Memory B cell (primary cell): ENCODE measurements at places on chromosomes 1 and 21.

- no peaks in the 10 kb centered on the region for H3K4me1 ChIP-seq
- no peak for DNase-seq
- no peak overlapping the region for H3K27ac ChIP-seq
- H3K36me3 ChIP-seq: no peaks in the 10 kb centered on the region
- peaks cover 3% of the 10 kb centered on the region for H3K27me3 ChIP-seq
- H3K4me3 ChIP-seq: no peak overlapping the region
These were observed 531.9 kb upstream of the CAMK1G start for GRCh38 chr1:209051570-209051969.

DNA sequence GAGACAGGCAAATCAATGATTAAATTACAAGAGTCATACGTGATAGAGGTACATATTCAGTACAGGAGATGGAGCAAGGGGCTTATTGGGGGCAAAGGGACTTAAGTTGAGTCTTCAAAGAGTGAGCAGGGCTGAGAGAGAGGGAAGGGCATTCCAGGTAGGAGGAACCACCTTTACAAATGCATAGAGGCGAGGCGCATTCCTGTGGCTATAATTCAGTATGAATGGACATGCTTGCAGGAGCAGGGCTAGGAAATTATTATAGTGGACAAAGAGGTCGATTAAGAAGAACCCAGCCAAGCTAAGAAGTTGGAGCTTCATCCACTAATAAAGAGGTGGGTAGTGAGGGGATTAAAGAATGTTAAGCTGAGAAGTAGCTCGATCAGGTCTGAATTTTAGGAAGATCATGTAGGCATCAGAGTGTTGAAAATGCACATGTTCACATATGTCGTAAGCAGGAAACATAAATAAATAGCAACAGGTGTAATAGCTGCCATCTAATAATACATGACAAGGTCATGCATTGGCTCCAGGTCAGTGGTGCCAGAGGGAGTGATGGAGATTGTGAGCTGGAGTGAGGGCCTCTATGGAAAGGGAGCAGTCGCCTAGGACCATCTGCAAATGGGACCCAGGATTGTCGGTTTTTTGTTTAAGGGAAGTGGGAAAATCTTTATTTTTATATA lies 12.0 kb upstream of the HNRNPU start:
- DNase-seq: no peak
- peaks cover 2% of the 10 kb centered on the region for H3K27me3 ChIP-seq
- peaks cover 3% of the 10 kb centered on the region for H3K4me1 ChIP-seq
- H3K36me3 ChIP-seq: no peaks in the 10 kb centered on the region
- H3K4me3 ChIP-seq: no peak overlapping the region

GRCh38 chr1:37557402-37557801 lies 662 bp downstream of the DNALI1 start:
- no peak overlapping the region for H3K4me3 ChIP-seq
- H3K4me1 ChIP-seq: peaks cover 13% of the 10 kb centered on the region
- H3K27ac ChIP-seq: no peak overlapping the region
- H3K27me3 ChIP-seq: peaks cover 4% of the 10 kb centered on the region
- DNase-seq: no peak

DNA sequence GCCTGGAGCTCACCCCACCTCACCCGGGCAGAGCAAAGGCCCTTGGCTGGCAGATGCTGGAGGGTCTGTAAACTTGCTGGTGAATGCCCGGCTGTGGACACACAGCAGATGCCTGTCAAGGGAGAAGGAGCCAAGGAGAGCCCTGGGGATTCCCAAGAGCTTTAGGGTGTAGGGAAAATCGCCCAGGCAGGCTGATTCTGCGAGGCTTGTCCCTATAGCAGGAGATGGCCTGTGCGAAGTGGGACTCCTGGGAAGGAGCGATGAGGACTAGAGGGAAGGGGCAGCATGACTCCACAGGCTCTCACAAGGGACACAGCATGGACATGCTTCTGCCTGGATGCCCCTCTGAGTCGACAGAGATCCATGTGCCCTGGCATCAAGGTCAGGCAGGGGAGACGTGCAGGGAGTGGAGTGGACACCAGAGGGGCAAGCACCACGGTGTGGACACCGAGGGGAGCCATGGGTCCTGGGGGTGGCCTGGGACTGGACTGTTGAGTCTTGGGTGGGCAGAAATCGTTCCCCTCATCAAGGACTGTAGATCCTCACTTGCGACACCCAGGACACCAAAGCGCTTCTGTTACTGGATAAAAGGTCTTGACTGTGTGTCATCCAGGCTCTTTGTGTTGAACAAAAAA lies 71.4 kb upstream of the ABCG1 start:
- H3K4me1 ChIP-seq: peaks cover 5% of the 10 kb centered on the region
- DNase-seq: no peak
- no peak overlapping the region for H3K27ac ChIP-seq
- H3K36me3 ChIP-seq: no peaks in the 10 kb centered on the region
- no peak overlapping the region for H3K4me3 ChIP-seq

GRCh38 chr1:37159102-37159501 lies 124.8 kb upstream of the GRIK3 start:
- DNase-seq: no peak
- H3K4me3 ChIP-seq: no peak overlapping the region
- peaks cover 2% of the 10 kb centered on the region for H3K36me3 ChIP-seq
- H3K27me3 ChIP-seq: peaks cover 9% of the 10 kb centered on the region
- no peak overlapping the region for H3K27ac ChIP-seq

DNA sequence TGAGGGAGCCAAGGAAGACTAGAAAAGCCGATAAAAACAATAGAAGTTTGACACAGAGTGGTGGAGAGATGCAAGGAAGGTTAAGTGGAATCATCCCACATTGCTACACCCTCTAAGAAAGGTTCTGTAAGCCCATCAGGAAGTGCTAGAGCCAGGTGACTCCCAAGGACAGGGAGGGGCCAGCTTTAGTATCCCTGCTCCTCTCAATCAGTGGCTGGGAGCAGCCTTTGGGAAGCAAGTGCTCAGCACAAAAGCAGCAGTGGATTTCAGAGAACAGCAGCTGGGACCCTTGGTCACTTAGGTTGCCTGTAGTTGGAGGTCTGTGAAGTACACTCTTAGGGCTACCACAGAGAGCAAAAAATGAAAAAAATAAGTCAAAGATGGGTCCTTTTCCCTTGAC lies 42.5 kb downstream of the NME7 start:
- no peak overlapping the region for H3K27ac ChIP-seq
- peaks cover 27% of the 10 kb centered on the region for H3K36me3 ChIP-seq
- H3K27me3 ChIP-seq: no peaks in the 10 kb centered on the region

DNA sequence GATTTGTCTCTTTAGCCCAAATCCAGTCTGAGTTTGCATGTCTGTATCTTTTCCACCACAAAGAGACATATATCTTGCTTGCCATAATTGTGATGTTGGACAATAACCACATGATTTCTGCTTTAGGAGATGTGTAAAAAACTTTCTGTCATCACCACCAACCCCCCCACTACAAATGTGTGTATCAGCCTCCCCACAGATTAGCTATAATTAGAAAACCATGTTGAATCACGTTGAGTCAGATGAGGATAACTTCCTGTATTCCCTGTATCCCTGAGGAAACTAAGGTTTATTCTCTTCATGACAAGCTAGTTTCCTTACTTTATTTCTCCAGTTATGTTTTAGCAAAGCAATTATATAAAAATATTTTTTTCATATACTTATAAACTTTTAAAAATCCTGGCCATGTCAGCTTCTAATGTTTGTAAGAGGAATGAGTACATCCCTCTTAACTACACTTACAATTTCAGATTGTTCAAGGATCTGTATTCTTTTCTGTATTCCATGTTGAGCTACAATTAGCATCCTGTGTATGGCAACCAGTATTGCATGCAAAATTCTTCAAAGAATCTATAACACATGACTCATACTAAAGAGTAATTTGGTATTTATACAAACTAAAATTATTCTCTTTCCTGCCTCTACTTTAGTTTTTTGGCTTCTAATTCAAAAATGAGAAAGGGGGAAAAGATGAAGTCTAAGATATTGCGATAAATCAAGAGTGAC lies 143.0 kb downstream of the FMN2 start:
- no peaks in the 10 kb centered on the region for H3K4me1 ChIP-seq
- H3K36me3 ChIP-seq: no peaks in the 10 kb centered on the region
- no peak overlapping the region for H3K4me3 ChIP-seq
- DNase-seq: no peak
- H3K27ac ChIP-seq: no peak overlapping the region
- no peaks in the 10 kb centered on the region for H3K27me3 ChIP-seq

DNA sequence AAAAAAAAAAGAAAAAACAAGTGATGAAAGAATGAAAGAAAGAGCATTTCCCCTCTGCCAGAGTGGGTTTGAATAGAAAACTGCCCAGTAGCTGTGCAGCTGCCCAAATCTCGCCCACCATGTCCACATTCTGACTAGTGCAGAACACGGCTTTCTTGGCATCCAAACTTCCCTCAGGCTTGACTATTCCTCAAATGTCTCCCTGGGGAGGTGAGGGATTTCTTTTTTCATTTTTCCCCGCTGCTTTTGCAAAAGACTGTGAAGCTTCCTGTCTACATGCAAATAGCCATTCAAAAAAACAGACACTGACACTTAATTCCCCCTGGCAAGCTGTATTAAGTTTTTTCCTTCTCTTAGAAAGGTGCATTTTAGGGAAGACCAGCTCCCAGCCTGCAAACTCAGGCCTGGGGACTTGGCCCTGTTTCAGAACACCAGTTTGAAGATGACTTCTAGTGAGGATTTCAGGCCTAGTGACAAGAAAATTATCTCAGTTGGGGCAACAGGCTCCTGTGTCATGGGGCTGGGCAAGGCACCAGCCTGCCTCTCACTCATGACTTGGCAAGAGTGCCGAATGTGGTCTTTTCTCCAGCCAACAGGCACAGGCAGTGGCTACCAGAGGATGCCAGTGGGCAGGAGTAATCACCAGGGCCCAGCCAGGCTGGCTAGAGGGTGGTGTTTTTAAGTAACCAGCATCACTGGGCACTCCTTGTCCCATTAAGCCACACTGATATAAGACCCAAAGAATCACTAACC lies 178.1 kb upstream of the NFIA start:
- H3K27me3 ChIP-seq: no peaks in the 10 kb centered on the region
- no peak for DNase-seq
- no peaks in the 10 kb centered on the region for H3K4me1 ChIP-seq
- no peaks in the 10 kb centered on the region for H3K36me3 ChIP-seq

- H3K4me1 ChIP-seq: no peaks in the 10 kb centered on the region
- no peak overlapping the region for H3K4me3 ChIP-seq
- no peak for DNase-seq
- peaks cover 5% of the 10 kb centered on the region for H3K27me3 ChIP-seq
- H3K36me3 ChIP-seq: no peaks in the 10 kb centered on the region
These were observed 24.8 kb downstream of the MARK1 start for GRCh38 chr1:220552672-220553260.

DNA sequence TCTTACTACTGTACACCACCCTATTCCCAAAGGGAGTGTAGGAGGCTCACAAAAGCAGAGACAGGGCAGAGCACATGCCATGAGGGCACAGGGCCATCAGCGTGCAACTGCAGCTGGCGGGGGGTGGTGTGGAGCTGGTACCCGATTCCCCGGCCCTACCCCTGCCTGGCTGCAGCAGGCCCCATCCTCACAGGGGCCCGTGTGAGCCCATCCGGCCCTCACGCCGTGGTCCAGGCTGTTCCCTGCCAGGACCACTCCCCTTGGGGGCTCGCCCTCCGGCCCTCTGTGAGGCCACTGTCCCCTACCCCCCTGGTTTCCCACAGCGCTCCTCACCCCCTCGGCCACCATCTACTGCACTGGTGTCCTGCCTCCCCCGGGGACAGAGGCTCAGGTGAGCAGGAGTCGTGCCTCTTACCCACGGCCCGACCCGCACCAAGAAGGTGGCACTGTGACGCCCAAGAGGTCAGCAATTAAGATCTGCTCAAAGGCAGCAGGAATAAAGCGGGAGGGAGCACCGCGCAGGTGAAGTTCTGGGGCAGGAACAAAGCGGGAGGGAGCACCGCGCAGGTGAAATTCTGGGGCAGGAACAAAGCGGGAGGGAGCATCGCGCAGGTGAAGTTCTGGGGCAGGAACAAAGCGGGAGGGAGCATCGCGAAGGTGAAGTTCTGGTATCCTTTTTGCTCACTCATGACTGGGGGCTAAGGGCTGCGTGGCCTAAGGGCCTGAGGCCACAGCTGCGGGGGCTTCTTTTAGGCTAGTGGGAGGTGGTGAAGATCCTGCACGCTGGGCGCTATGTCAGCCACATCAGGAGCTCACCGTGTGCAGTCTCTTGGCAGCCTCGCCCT lies 3.9 kb downstream of the POFUT2 start:
- H3K36me3 ChIP-seq: peaks cover 29% of the 10 kb centered on the region
- H3K4me1 ChIP-seq: peaks cover 3% of the 10 kb centered on the region

DNA sequence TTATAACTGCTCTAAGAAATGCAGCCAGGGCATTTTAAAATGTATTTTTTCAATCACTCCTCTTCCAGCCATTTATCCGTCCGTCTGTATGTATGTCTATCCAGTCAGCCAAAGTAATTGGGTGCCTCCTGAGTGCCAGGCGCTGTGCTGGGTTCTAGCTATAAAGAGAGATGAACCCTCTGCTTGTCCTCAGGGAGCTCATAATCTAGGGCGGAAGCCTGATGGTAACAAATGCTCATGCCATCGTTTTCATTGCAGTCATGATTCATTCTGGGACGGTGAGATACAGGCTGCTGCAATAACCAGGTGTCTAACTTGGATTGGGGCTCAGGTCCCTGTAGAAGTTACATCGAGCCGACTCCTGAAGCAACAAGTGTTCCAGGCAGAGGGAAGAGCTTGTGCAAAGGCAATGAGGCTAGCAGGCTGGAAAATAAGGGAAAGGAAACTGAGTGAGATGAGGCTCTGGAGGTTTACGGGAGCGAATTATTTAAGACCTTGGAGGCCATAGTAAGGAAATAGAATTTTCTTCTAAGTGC lies 11.6 kb downstream of the IFI6 start:
- peak overlapping the region; percentile 90 for H3K4me3 ChIP-seq
- H3K27me3 ChIP-seq: no peaks in the 10 kb centered on the region
- H3K4me1 ChIP-seq: peaks cover 36% of the 10 kb centered on the region
- H3K27ac ChIP-seq: peak overlapping the region; percentile 98

DNA sequence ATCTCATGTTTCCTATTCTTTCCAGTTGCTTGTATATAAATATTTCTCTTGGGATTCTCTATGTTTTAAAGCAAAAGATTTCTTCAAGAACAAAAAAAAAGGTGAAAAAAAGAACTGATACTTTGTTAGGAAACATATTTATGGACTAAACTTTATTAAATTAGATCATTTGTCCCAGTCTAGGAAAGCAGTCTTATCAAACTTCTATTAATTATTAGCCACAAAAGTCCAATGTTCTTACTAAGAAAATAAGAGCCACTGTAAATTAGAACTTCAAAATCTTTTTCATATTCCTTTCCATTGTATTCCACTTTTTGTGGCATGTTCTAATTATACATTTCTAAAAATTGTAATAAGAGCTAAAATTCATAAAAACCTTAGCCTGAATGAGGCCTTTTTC lies 175.2 kb downstream of the TYW3 start:
- no peaks in the 10 kb centered on the region for H3K36me3 ChIP-seq
- H3K4me1 ChIP-seq: no peaks in the 10 kb centered on the region
- DNase-seq: no peak
- H3K27ac ChIP-seq: no peak overlapping the region
- no peak overlapping the region for H3K4me3 ChIP-seq
- no peaks in the 10 kb centered on the region for H3K27me3 ChIP-seq

- H3K27me3 ChIP-seq: peaks cover 3% of the 10 kb centered on the region
- no peak overlapping the region for H3K27ac ChIP-seq
- no peak for DNase-seq
- no peaks in the 10 kb centered on the region for H3K36me3 ChIP-seq
- no peaks in the 10 kb centered on the region for H3K4me1 ChIP-seq
- H3K4me3 ChIP-seq: no peak overlapping the region
These were observed 70.5 kb downstream of the FMO4 start for GRCh38 chr1:171384496-171384895.

GRCh38 chr1:231517076-231517475 lies 11.4 kb upstream of the TSNAX start:
- no peak overlapping the region for H3K27ac ChIP-seq
- peaks cover 14% of the 10 kb centered on the region for H3K4me1 ChIP-seq
- no peaks in the 10 kb centered on the region for H3K27me3 ChIP-seq
- no peak overlapping the region for H3K4me3 ChIP-seq
- DNase-seq: no peak
- H3K36me3 ChIP-seq: peaks cover 2% of the 10 kb centered on the region
